AG09319 (cell line): ENCODE measurements at places on chromosomes 7 and 10.

GRCh38 chr10:26861205-26861998 is 644 bp upstream of the ABI1 start:
- DNase-seq, result no peak

DNA sequence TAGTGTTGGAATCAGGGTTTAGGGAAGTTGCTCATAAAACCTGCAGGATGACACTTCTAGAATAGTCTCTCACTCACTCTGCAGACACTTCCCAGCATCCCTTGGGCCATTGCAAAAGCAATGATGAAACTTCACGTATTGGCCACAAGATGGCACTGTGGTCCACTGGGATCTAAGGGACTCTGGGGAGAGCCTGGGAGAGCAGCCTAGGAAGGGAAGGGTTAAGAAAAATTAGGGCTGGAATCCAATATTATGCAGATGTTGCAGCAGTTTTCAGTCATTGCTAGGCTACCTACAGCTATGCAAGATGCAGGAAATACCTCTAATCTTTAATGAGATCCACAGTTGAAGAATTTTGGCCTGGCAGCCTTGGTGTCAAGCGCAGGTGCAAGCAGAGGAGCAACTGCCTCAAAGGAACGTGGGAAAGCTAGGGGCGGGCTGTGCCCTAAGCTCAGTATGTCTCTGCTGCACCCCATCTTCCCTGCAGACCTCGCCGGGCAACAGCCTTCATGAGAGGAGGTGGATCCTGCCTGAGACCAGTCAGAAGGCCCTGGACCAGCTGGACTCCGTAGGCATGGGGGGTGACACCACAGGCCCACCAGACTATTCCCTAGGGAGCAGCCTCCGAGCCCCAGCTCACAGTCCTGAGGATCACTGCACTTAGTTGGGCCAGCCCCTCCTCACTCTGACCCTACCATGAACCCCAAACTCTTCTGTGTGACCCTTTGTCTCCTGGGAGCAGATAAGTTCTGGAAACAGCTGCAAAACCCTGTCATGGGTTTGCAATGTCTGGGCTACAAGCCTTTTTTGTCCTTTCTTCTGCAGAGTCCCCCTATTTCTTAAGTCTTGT is 127.9 kb upstream of the PRSS58 start:
- DNase-seq, result peak; percentile 34

DNA sequence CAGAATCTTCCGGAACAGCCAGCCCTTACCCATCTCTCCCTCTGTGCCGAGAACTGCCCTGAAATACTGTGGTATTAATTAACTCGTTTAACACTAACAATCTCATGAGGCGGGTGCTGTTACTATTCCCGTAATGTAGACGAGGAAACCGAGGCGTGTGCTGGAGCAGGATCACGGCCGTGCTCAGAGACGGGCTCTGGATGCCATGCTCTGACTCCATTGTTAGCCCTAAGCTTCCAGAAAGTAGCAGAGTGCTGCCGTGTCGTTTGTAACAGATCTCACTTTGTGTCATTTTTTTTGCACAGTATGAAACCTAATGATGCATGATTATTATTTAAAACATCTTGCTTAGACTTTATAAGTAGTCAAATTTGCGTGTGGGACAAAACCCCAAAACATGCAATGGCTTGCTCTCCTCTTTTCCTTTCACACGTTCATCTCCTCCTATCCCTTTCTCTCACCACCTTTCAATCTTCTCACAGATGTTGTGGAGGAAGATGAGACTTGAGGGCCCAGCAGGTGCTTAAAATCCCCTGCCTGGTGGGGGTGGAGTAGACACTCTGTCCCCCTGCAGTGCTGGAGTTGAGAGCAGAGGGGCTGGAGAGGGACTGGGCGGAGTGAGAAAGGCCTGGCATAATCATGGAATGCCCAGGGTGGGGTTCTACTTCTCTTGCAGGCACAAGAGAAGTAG is 482 bp upstream of the ACTR3C start:
- DNase-seq, result no peak

- DNase-seq, result no peak
Observed at GRCh38 chr10:54914049-54914448, 113.0 kb upstream of the PCDH15 start.

GRCh38 chr7:8229927-8230326 is 32.0 kb downstream of the ICA1 start:
- DNase-seq, result no peak

DNA sequence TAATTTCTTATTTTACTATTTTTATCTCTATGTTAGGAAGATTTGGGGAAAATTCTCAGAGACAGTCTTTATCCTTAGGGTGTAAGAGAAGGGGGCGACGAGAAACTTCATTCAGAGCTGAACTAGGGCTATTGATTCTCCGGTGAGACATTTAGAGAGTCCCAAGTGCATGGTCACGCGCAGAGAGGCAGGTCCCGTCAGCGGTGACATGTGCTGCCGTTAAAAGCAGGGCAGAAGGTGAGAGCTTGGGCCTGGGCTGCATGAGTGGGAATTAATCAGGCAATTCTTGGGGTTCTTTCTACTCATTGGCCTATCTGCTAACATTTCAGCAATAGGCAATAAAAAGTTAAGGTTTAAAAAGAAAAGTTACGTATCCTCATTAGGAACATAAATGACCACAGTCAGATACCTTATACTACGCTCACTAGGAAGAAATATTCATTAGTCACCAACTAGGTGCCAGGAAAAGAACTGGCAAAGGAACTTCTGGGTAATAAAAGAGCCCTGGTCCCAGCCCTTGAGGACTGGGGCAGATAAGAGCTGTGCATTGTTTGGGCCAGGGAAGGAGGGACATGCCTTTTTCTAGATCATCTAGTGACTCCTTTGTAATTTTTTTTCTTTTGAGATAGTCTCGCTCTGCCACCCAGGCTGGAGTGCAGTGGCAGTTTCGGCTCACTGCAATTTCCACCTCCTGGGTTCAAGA is 21.2 kb downstream of the PRKCQ start:
- no peak for DNase-seq

- no peak for DNase-seq
Observed at GRCh38 chr7:7491044-7491443, 44.6 kb downstream of the COL28A1 start.

GRCh38 chr10:9091530-9092093 is 1037.1 kb downstream of the GATA3 start:
- no peak for DNase-seq

GRCh38 chr10:110600487-110601101 is 33.1 kb downstream of the SMC3 start:
- DNase-seq, result peak; percentile 12

- DNase-seq, result no peak
Observed at GRCh38 chr7:17495655-17496394, 197.4 kb downstream of the AHR start.

DNA sequence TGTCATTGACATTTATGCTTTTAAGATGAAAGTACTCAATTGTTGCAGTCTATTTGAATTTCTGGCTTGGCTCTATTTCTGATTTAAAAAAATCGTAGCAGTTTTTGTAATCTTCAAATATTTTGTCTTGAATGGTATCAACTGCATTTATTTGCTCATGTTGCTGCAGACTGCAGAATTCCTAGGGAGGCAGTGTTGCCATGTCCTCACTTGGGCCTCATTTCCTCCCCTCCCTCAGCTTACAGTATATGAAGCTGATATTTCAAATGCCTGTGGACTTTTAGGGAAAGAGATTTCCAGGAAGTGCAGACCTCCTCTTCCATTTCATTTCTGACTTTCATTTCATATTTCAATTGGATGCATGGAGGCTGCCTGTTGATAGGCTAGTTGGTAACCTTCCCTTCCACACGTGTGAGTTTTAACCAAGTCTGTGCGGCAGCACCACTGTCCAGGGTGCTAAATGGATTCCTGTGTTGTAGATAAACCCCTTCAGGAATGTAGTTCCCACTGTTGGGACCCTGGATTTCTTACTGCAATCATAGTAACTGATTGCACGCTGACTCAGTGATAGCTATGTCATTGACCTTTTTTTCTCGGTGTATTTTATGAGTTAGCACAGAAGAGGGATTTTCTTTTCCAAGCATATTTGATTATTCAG is 17.5 kb downstream of the VPS50 start:
- DNase-seq, result no peak
